ENCODE measurements at places on chromosomes 1 and 21.

DNA sequence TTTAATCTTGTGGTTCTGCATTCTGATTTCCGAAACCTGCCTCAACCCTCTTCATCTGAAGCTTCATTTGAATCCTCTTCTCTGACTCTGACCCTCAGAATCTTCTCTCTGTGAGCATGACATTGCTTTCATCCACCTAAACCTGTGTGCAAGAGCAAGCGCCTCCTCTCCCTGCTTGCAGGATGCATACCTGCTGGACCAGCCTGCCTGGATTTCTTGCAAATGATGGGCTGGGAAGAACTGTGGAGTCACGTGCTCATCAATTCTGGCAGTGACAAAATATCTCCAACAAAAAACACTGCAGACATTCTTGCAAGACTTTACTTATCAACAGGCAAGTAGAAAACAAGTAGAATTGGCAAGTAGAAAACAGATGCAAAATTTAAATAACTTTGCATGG, 20.8 kb upstream of the SLC35F3 start:
- DNase-seq: no peak

DNA sequence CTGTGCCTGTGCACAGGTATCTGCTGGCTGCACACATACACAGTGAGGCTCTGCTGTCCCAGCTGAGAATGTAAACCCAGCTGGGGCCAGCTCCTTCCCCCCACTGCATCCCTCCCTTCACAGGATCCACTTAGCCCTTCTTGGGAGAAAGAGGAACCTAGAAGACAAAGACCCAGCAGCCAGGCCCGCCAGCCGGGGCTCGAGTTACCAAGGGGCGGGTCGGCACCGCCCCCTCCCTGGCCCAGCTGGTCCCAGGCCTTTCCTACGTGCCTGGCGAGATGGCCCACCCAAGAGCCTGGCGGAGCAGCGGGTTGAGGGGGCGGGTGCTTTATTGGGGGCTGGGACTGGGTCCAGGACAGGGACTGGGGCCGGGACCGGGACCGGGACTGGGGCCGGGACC, 2.1 kb downstream of the SH3BGRL3 start:
- no peak for DNase-seq

GRCh38 chr1:35324486-35324885, 56.0 kb downstream of the ZMYM4 start:
- DNase-seq: peak; percentile 4

DNA sequence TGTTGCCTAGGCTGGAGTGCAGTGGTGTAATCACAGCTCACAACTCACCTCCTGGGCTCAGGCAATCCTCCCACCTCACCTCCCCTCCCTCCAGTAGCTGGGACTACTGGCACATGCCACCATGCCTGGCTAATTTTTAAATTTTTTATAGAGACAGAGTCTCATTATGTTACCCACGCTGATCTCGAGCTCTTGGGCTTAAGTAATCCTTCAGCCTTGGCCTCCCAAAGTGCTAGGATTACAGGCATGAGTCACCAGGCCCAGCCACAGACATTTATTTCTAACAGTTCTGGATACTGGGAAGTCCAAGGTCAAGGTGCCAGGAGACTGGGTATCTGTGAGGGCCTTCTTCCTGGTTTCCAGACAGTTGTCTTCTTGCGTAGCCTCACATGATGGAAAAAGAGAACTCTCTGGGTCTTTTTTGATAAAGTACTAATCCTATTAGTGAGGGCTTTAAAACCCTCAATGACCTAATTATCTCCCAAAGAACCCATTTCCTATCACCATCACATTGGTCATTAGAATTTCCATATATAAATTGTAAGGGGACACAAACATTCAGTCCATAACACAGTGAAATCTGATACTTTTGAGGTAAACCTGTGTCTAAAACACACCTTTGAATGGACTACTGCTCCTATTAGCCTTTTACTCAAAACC, 67.9 kb downstream of the PHACTR4 start:
- DNase-seq: peak; percentile 35

DNA sequence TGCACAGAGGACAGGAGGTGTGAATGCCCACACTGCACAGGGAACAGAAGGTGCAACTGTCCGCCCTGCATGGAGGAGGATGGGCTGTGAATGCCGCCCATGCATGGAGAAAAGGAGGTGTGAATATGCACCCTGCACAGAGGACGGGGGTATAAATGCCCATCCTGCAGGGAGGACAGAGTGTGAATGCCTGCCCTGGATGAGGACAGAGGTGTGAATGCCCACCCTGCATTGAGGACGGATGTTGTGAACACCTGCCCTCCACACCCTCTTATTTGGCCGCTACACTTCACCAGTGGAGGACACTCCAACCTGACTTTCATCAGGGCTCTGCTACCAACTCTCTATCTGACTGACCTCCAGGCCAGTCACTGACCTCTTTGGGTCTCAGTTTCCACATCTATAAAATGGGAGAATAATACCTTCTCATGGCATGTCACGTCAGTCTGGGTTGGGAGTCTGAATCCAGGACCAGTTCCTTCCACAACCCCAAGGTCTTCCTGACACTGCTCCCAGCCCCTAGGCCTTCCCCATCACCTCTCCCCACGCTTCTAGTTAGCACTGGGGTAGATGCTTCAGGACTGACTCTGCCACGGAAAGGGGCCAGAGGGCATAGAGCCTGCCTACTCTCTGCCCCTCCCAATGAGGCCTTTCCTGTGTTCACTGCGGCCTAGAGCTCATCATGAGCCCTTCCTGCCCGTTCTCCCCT, 28.4 kb downstream of the ZBTB17 start:
- no peak for DNase-seq

GRCh38 chr1:69994241-69994640, 211.1 kb downstream of the LRRC40 start:
- DNase-seq: no peak

GRCh38 chr1:85220756-85221201, 20.0 kb upstream of the SYDE2 start:
- DNase-seq: no peak

GRCh38 chr21:31727181-31727580, 4.7 kb downstream of the SCAF4 start:
- no peak for DNase-seq

DNA sequence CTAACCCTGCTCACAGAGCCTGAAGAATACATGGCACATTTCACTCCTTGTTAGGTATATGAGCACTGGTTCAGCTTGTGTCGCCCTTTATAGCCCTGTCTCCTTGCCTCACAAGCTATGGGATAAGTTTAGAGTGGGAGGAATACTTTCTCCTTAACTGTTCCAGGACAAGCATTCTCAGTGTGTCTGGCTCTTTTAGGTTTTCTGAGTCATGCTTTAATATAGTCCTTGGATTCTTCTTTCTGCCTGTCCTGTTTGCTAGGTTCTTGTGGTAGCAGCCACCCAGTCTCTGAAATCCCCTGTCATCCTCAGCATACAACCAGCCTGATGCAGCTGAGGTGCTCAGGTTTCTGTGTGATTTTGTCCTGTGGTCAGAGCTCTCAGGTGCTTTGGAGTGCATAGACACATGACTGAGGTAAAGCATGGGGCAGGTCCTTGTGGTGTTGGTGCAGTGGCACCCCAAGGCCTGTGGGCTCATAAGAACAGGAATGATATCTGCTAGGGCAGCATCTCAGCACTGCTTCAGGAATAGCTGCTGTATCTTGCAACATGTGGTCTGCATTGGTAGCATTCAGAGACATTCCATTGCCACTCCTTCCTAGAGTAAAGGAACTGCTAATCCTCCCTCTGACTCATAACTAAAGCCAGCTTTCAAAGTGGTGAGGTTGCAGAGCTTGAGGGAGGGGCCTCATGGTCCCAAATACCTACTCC, 14.2 kb upstream of the CASQ2 start:
- DNase-seq: peak; percentile 89

DNA sequence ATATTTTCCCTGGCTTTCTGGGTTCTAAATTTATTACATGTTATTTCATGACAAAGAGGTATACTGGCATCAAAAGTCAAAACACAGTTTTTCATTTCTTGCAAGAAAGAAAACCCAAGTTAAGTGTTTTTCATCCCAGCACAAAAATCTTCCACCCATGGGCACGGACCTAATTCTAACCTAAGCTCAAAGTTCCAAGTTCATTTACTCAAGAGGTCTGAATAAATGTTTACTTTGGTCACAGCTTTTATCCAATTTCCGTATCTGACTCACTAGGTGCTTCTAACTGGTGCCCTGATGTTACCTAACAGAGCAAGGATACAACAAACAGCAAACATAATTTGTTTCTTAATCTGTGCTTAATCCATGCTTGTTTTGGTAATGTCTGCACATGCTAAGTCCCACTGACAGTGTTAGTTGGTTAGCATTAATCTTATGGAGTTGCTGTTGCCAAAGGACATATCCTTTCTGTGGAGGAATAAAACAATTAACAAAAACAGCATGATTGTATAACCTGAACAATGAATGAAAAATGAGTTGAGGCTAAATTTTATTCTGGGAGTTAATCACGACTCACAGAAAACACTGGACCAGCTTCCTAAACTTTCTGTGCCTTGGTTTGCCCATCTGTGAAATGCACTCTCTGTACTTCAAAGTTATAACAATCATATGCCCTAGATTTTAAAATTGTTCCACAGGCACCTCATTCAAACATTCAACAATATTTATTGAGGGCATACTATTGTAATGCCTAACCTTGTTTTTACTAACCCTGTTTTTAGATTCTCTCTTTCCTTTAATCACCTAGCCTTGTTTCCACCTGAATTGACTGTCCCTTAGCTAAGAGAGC, 4.2 kb upstream of the CHD1L start:
- no peak for DNase-seq

DNA sequence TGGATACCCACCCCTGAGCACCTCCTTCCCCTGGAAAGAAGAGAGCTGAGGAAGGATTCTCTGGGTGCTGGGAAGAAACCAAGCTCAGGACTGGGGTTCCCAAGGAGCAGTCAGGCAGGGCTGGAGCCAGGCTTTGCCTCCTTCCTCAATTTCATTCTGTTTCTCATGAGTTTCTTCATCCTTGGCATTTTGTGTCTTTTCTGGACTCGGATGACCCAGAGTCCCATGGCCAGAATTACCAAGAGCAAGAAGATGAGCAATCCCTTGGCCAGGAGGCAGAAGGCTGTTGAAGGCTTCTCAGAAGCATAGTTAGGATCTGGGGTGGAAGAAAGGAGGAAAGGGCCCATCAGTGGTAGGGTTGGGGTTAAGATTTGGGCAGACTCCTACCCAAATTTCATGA, 2.5 kb downstream of the SLAMF9 start:
- DNase-seq: no peak

DNA sequence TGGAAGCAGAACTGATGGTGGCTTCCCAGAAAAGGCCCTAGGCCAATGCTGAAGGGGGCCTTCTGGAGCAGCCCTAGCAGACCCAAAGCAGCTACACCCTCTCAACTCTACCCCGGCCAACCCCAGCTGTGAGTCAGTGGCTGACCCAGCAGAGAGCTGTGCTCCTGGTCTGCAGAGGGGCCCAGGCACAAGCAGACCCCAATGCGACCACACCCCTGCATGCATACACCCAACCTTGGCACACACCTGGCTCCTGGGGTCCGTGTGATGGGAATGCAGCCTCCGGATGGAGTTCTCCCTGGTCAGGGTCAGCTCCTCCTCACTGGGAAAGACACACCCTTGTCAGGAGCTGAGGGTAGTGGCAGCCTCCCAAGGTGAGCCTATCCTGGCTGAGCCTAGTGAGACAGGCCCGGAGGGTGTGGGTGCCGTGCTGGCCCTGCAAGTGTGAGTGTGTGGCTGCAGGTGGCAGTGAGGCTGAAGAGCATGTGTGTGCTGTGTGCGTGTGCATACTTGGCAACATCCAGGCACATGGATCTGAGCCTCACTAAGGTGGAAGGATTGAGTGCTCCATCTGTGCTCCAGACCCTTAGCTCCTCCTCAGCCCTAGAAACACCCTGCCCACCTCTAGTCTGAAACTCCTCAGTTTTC, 3.9 kb upstream of the ARHGAP30 start:
- no peak for DNase-seq

GRCh38 chr1:6578624-6579373, 995 bp upstream of the ZBTB48 start:
- no peak for DNase-seq

DNA sequence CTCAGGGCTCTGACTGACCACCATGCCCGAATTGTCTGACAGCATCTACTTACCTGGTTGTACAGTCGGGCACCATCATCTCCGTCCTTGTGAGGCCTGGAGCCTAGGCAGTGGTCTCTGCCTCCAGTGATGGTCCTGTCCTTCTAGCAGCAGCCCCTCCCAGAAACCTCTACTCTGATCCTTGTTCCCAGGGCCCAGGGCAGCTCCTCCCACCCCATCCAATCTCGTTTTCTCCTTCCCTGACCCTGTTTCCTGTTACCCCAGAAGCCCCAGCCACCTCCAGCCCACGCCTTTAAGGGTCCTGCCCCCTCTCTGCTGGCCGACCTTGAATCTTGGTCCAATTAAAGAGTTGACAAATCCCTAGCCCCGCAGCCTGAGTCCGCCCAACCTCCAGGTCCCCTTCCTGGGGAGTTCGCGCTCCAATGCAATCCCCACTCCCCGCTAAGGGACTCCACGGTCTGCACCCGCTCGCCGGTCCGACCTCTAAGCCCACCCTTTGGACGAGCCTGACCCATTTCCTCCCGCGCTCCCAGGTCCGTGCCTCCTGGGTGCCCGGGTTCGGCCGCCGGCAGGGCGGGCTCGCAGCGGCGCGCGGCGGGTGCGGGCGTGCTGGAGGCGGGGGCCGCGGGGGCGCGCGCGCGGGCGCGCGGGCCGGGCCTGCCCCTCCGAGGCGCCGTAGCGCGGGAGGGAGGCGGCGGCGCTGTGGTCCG, at the start of gene B4GALT2:
TSS of gene B4GALT2 (plus strand) at position 660 of the 710 bp plus-strand sequence. CDS start 1,951 bp downstream, outside the sequence.
- DNase-seq: no peak

GRCh38 chr1:234933475-234933874, 195.2 kb downstream of the TOMM20 start:
- DNase-seq: peak; percentile 50

GRCh38 chr1:24119859-24120756, 8.2 kb upstream of the MYOM3 start:
- DNase-seq: no peak

- DNase-seq: no peak
Measured at GRCh38 chr1:226371866-226372490, 35.9 kb downstream of the PARP1 start.

- no peak for DNase-seq
Measured at GRCh38 chr1:101769520-101769919, 227.2 kb downstream of the OLFM3 start.

- DNase-seq: peak; percentile 90
Measured at GRCh38 chr1:52002038-52002917, 11.8 kb upstream of the RAB3B start.

GRCh38 chr1:225460737-225461532, 33.1 kb upstream of the LBR start:
- DNase-seq: no peak
